ENCODE measurements at places on chromosomes 3 and 15. TPM values are rescaled to one million over a fixed set of nuclear protein-coding genes. Genes with fewer than 3 reads are reported as not detected.

- DNase-seq, result no peak
These were observed 24.0 kb downstream of the ABI3BP start for GRCh38 chr3:100968932-100969906.

DNA sequence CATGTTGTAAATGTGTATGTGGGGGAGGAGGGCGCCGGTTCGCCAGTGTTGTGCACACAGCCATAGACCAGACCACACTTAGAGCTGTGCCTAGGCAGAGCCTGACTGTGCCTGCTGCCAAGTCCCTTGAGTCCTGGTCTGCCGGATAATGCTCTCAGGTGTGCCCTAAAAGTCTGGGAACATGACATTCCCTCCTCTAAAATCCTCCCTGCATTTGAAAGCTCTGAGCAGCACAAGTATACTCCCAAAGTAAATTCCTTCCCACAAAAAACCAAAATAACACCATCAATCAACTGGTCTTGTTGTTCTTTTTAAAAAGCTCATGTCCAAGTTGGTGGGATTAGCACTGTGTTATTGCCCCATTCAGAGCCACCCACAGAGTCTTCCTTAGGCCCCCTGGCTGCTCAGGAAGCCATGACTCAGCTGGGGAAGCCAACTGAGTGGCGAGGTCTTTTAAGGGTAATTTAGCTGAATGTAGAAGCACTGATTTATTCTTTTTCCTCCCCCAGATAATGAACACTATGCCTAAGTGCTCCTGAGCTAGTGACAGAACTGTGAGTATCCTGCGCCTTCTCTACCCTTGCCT lies 147.8 kb upstream of the MCTP2 start:
- no peak for DNase-seq

DNA sequence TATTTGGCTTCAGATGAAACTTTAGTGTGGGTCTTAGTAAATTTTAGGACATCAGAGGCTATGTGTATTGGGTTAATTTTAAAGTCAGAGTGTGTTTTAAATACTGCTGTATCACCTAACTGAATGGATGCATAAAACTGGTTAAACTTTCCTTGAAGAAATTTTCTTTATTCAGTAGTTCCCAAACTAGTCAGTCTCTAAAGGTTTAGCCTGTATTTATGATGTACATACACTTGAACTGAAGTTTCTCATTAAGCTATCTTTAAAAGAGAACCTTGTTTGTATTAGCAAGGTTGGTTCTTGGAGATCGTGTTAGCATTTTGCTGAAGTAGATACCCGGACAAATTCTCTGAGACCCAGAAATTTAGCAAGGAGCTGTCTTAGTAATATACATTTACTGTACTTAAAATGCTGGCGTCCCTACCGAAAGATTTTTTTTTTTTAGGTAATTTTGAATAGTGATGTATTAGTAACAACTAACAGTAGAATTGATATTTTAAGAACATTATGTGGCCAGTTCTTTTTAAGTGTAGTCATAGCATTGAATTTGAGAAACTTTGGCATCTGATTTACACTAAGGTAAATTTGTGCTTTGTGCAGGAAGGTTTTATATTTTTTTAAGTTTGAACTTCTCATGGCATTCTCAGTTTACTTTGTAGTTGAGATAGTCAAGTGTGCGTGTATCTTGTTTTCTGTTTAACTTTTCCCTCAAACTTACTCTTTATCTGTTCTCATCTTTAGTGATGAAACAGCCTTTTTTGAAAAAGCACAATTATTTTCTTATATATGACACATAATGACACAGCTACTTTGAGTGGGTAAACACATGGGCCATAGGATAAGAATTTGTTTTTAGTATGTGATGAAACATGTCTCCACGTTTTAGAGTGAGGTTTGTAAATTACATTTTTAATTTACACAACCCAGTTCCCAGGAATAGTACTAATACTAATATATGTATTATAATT lies 2.9 kb downstream of the DIPK2A start:
- DNase-seq, result no peak

DNA sequence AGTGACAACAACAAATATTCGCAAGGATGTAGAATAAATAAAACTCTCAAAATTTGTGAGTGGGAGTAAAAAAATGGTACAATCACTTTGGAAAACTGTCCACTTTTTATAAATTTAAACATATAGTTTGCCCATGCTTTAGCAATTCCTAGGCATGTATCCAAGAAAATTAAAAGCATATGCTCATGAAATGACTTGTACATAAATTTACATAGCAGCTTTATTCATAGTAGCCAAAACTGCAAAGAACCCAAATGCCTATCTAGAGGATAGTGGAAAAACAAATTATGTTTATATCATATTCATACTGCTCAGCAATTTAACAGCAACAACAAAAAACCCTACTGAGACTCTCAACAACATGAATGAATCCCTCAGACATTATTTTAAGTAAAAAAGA lies 363.6 kb upstream of the CCDC54 start:
- no peak for DNase-seq

- no peak for DNase-seq
These were observed 621.4 kb downstream of the PDCD6IP start for GRCh38 chr3:34419801-34420200.

GRCh38 chr15:73802431-73803041 lies 49.4 kb upstream of the INSYN1 start:
- no peak for DNase-seq

GRCh38 chr3:502486-502885 lies 305.9 kb downstream of the CHL1 start:
- no peak for DNase-seq

GRCh38 chr3:178085817-178086123 lies 450.5 kb upstream of the KCNMB2 start:
- no peak for DNase-seq

DNA sequence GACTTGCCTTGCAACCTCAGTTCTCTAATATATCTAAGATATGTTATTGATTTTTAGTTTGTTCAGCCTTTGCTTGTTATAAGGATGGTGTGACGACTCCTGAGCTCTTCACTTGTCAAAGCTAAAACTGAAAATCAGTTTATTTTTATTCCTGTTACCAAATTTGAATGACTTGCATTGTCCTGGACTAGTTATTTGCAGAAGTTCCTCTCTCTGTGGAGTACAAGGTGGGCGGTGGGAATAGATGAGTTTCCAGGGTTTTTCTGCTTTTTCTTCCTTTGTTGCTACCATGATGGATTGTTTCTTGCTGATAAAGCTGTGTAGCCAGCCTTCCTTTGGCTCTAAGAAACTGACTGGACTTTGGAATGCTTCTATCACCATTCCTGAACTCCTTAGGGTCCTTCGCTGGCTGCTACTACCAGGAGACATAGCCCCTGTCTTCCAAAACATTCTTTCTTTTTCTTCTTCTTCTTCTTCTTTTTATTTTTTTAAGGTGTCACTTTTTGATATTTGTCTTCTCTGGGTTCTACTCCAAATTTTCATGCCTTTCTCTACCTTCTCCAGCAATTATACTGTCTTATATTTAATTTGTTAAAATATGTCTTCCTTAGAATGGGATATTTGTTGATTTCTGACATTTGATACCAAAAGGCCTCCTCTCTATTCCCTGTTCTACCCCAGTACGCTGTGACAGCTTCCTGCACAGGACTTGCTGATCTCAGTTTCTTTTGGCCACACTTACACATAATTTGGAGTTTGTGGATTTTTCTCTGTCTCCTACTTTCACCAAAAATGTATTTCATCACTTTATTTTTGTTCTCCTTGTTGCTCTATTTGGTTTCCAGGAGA lies 145.1 kb upstream of the THRB start:
- DNase-seq, result no peak

DNA sequence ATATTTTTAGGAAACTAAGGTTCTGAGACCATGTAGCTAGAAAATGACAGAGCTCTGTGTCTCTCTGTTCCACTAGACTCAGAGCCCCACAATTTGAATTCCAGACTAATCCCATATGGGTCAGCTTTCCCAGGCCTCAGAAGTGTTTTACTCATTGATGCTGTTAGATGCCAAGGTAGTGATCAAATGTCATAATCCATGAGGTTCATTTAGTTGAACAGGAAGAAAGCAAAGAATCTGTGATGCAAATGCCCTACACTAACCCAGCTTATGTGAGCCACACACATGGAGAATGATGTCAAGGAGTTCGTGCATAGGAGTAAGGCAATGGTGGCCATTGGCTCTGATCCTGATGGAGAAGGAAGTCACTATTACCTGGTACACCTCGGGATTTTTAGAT lies 363.4 kb upstream of the RARB start:
- no peak for DNase-seq

DNA sequence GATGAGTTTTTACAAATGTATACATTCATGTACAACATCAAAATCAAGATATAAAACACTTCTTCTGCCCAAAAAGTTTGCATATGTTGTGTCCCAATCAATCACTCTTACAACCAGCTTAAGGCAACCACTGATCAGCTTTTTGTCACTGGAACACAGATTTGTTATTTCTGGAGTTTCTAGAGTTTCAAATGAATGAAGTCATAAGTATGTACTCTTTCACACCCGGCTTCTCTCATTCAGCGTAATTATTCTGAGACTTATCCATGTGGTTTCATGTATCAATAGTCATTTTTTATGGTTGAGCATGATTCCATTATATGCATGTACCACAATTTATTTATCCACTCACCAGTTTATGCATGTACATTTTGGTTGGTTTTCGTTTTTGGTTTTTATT lies 53.0 kb upstream of the CORO2B start:
- no peak for DNase-seq

GRCh38 chr15:86491118-86491517 lies 411.4 kb downstream of the AGBL1 start:
- no peak for DNase-seq

DNA sequence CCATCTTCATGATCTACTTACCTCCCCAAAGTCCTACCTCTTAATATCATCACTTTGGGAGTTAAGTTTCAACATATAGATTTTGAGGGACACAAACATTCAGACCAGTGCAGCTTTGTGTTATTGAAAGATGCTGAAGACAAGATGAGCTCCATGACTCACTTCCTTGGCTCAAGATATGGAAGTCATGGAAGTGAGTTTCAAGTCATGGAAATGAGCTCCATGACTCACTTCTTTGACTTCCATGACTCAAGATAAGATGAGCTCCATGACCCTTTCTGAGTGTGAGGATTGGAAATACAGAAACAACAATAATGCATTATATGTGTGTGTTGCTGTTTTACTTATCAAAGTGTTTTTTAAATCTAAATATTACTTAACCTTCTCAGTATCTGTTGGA lies 170.2 kb upstream of the TPRG1 start:
- no peak for DNase-seq

GRCh38 chr3:179147514-179147872 lies 664 bp upstream of the PIK3CA start:
- DNase-seq, result no peak

DNA sequence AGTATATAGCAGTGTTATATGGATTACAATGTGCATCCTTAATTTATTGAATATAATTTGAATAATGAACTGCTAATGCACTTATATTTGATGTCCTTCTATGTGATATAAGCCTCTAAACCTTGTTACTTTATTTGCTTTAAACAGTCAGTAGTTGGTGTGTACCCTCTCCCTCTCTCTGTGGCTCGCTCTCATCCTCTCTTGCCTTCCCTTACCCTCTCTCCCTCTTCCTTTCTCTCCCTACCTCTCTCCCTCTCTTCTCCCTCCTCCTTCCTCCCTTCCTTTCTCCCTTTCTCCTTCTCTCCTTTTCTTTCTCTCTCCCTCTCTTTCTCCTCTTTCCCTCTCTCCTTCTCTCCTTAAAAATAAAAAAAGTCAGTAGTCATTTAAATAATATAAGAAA lies 28.9 kb downstream of the MGA start:
- no peak for DNase-seq

- DNase-seq, result no peak
These were observed 14.1 kb upstream of the PRSS50 start for GRCh38 chr3:46731795-46732194.

Gene KCNAB1
- total RNA-seq, result 5.2 TPM

Gene AMIGO3
- 2.0 TPM for total RNA-seq

Gene GPR149
- total RNA-seq, result not detected

Gene TMEM45A
- total RNA-seq, result 17.4 TPM

Gene SPESP1
- 3.1 TPM for total RNA-seq

Gene SNX22
- total RNA-seq, result 19.3 TPM

Gene SI
- not detected for total RNA-seq

Gene RASL12
- 15.3 TPM for total RNA-seq

Gene CTXND1
- total RNA-seq, result 1.2 TPM

Gene GHSR
- total RNA-seq, result not detected

Gene CHST2
- total RNA-seq, result 11.7 TPM

Gene CNTN3
- total RNA-seq, result 4.2 TPM

All from upper lobe of left lung (tissue), 6 donors.